A549 treated with CpdA at 1 μM for 4 hours (cell line): ENCODE measurements at places on chromosomes 4 and X. TPM values are rescaled to one million over a fixed set of nuclear protein-coding genes. Genes with fewer than 3 reads are reported as not detected.

Gene GYPE
- total RNA-seq: not detected in 5 replicates

Gene HTR2C
- not detected in 5 replicates for total RNA-seq

Gene LIN54
- 5.2 to 9.4 TPM (median 6.8 TPM) in 5 replicates for total RNA-seq

Gene MAGED4
- total RNA-seq: 3.2 to 12.0 TPM (median 7.7 TPM) in 5 replicates

Gene C4orf46
- 6.7 to 10.6 TPM (median 7.5 TPM) in 5 replicates for total RNA-seq

Gene SPANXN3
- total RNA-seq: not detected in 5 replicates

Gene TKTL1
- total RNA-seq: 0.10 to 0.23 TPM in 2 of 5 replicates, not detected in the others

Gene ZIC3
- total RNA-seq: not detected in 5 replicates

Gene CXCR3
- 0.09 to 0.11 TPM in 2 of 5 replicates, not detected in the others for total RNA-seq

Gene TEX13B
- total RNA-seq: 0.06 TPM in 1 of 5 replicates, not detected in the others

Gene CCSER1
- total RNA-seq: not detected in 5 replicates

Gene MAGEB17
- 0.03 TPM in 1 of 5 replicates, not detected in the others for total RNA-seq

Gene KLHL13
- 0.25 to 0.39 TPM (median 0.34 TPM) in 5 replicates for total RNA-seq

Gene DNAAF6
- total RNA-seq: not detected in 5 replicates

Gene TRPC5OS
- not detected in 5 replicates for total RNA-seq

Gene TMEM154
- 0.05 to 0.13 TPM (median 0.09 TPM) in 4 of 5 replicates, not detected in the other for total RNA-seq

Gene GPR119
- not detected in 5 replicates for total RNA-seq

Gene ADAM29
- total RNA-seq: not detected in 5 replicates

Gene TLR3
- total RNA-seq: 0.26 to 0.54 TPM (median 0.37 TPM) in 5 replicates

Gene CSN1S1
- not detected in 5 replicates for total RNA-seq

Gene SLBP
- total RNA-seq: 67.7 to 87.8 TPM (median 74.0 TPM) in 5 replicates

Gene NHSL2
- total RNA-seq: 0.33 to 0.49 TPM (median 0.42 TPM) in 5 replicates

Gene KIF4A
- 26.9 to 30.4 TPM (median 28.7 TPM) in 5 replicates for total RNA-seq
